Stimulated activated CD8-positive, alpha-beta memory T cell treated with anti-CD3 and anti-CD28 coated beads, Interleukin-12 subunit alpha, Interleukin-12 subunit beta, amount 100 ng/mL, for 4 hours (primary cell): ENCODE measurements at places on chromosomes 6 and 20.

- DNase-seq = no peak
Observed at GRCh38 chr20:16712511-16712947, 17.3 kb upstream of the SNRPB2 start.

DNA sequence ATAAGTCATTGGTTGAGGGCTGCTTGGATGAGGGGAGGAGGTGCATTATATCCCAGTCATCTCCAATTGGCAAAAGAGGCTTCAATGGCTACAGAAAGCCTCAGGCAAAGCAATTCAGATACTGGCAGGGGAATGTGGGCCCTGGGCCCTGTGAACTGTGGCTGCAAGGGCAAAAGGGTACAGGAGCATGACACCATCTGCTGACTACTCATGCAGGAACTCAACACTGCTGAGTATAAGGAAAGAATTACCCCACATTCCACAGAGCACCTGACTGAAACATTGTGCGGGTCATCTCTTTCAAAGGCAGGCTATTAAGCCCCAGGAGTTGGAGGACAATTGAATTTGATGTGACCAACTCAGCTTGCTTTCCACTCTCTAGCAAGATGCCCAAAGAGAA is 92.1 kb upstream of the SPTLC3 start:
- DNase-seq = no peak

GRCh38 chr6:7617801-7618764 is 28.1 kb downstream of the SNRNP48 start:
- DNase-seq = no peak

- no peak for DNase-seq
Observed at GRCh38 chr6:112086744-112087135, 542 bp downstream of the TUBE1 start.

- DNase-seq = no peak
Observed at GRCh38 chr6:132096996-132097395, 145.8 kb upstream of the CCN2 start.

DNA sequence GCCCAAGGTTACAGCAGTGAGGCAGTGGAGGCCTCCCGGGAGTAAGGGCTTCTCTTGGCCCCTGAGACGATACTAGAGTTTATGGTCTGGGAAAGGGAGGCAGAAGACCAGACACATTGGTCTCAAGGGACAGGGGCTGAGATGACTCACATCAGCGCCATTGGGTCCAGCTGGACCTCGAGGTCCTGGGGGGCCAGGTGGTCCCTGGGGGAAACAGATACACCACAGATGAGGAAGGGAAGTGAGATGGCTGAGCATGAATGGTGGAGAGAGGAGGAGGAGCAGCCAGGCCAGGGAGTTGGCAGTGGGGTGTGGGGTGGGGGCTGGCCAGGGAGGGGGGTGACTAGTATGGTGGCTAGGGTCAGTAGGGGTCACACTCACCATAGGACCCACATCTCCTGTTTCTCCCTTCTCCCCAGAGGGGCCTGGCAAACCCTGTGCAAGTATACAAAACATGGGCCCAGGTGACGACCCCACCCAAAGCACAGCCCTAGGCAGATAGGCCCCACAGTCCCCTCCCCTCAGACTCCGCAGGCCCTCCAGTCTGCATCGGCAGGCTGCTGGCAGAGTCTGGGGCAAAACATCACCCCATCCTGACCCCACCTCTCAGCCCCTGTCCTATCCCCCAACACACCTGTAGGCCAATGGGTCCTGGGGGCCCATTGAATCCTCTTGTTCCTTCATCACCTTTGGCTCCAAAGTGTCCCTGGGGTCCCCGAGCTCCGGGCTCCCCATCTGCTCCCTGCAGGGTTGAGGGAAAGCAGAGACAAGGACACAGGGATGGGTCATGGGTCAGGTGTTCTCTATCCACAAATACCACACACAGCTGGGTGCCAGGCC is 21.9 kb downstream of the COL11A2 start:
- DNase-seq = no peak
